ENCODE measurements at places on chromosomes 11 and 22.

GRCh38 chr11:61112575-61112974, 10.3 kb downstream of the CD5 start:
- no peak for DNase-seq

- DNase-seq, result peak; percentile 92
These were observed at the start of the genes ILK and RRP8 for GRCh38 chr11:6603287-6604080. Gene ILK (plus strand): TSS chr11:6603774. CDS start chr11:6604272, 498 bp downstream. Gene RRP8 (minus strand): TSS chr11:6603616. CDS start chr11:6603502, 114 bp downstream.

- DNase-seq, result no peak
These were observed 131.9 kb downstream of the WNT7B start for GRCh38 chr22:45845076-45845487.

DNA sequence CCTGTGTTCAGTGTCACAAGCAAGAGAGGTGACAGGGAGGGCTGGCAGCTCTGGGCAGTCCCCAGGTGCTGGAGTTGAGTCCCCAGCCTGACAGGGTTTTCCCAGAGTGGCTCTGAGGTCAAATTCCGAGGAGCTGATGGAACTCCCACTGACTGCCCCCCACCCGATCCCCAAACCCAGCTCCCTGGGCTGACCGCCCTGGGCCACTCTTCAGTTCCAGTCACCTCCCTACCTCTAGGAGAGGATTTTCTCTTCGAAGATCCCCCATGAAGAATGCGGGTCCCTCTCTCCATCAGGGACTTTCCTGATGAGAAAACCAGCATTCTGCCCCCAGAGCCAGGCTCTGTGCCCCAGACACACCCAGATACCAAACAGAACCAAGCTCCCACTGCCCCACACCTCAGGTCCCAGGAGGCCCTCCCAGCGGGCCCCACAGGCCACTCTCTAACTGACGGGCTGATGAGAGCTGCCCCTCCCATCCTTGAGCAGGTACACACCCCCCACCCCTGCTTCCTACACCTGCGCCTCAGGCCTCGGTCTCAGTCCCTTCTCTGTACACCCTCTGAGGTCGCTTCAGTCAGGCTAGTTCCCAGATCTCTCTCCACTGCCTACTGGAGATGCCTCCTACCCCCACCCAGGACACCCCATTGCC, 12.1 kb upstream of the RAC2 start:
- no peak for DNase-seq

DNA sequence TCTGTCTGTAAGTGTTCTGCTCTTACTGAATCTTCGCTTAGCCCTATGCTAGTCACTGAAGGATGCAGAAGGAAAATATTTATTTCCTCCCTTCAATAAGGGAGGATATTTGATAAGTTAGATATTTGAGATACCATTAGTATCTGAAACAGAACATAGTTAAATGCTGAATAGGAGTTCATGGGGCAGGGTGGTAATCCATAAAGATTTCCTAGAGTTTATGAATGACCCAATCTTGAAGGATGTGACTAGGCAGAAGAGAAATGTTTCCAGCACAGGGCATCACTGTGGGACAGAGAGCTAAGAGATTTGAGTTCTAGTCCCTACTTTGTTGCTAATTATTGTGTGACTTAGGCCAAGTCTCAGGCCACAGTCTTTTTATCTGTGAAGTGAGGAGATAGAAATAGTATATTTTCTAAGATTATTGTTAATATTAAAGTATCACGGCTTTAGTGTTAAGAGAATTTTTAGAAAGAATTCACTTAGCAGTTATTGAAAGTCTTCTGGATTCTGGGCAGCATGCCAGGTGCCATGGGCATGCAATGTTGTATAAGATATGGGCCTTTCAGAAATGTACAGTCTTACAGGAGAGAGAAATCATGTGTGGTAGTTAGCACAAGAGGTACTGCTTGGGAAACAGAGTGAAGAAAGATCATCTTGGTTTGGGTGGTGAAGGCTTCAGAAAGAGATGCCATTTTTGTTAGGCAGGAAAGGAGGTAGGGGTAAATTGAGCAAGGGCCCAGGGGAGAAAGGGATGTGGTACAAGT, 24.0 kb downstream of the SWAP70 start:
- DNase-seq, result no peak

GRCh38 chr11:68142028-68142412, 20.8 kb upstream of the CHKA start:
- DNase-seq, result peak; percentile 79

- DNase-seq, result no peak
These were observed 52.1 kb downstream of the SHANK2 start for GRCh38 chr11:71200172-71200716.

GRCh38 chr11:63840356-63841060, 1.6 kb downstream of the MARK2 start:
- peak; percentile 31 for DNase-seq

- no peak for DNase-seq
These were observed 23.8 kb upstream of the TTC28 start for GRCh38 chr22:28703436-28703835.

- DNase-seq, result no peak
These were observed 485.0 kb upstream of the KIRREL3 start for GRCh38 chr11:127485541-127485940.

GRCh38 chr11:75135021-75135650, 15.8 kb upstream of the SLCO2B1 start:
- no peak for DNase-seq

- DNase-seq, result peak; percentile 25
These were observed 91.3 kb downstream of the LRRC32 start for GRCh38 chr11:76579056-76579751.

DNA sequence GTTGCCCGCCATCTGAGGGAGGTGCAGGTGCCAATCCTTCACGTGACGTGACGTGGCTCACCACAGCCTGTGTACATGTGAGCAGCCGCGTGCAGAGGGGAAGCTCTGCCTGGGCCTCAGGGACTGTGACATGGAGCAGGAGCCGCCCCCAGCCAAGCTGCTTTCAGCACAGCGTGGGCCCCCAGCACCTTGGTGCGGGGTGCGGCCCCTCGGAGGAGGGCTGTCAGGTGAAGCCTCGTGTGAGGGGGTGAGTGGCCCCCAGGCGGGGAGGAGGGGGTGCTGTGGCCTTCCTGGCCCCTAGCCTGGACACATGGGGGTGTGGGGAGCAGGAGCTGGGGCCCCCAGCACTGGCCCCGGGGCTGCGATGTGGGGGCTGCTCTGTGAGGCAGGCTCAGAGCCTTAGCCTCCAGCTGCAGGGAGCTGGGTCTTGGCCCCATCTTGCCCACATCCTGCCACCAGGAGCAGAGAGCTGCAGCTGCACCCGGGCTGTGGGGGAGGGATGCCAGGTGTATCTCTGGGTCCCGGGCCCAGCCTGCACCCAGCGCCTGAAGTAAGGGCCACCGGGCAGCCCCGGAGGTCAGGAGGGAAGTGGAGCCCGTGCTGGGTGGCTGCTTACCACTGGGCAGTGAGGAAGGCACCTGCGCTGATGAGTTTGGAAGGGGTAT, at the start of gene ADORA2A:
Gene ADORA2A, plus strand, starts transcription at position 100 of the 665 bp plus-strand sequence. CDS start 5,806 bp downstream, outside the sequence.
- DNase-seq, result peak; percentile 93

DNA sequence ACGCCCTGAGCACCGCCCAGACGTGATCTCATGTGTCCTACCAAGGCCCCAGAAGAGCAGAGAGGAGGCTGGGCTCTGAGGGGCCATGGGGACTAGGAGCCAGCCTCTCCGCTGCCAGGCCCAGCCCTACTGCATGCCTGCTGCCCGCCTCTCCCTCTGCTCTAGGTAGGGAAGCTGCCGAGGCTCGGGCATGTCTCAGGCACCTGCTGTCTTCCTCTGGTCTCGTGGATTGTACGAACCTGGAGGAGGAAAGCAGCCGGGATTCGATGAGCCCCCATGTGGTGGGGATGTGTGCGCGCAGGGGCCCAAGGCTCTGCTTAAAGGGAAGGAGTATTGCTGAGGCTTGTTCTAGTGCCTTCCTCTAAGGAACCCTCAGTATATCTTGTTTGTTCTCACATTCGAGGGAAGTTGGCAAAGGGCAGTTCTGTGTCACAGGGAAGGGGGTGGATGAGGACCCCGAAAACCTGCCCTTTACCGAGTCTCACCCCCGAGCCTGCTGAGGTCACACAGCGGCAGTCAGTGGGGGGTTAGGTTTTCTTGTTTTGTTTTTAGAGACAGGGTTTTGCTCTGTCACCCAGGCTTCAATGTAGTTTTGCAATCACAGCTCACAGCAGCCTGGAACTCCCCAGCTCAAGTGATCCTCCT, 21.2 kb downstream of the DAGLA start:
- DNase-seq, result no peak

DNA sequence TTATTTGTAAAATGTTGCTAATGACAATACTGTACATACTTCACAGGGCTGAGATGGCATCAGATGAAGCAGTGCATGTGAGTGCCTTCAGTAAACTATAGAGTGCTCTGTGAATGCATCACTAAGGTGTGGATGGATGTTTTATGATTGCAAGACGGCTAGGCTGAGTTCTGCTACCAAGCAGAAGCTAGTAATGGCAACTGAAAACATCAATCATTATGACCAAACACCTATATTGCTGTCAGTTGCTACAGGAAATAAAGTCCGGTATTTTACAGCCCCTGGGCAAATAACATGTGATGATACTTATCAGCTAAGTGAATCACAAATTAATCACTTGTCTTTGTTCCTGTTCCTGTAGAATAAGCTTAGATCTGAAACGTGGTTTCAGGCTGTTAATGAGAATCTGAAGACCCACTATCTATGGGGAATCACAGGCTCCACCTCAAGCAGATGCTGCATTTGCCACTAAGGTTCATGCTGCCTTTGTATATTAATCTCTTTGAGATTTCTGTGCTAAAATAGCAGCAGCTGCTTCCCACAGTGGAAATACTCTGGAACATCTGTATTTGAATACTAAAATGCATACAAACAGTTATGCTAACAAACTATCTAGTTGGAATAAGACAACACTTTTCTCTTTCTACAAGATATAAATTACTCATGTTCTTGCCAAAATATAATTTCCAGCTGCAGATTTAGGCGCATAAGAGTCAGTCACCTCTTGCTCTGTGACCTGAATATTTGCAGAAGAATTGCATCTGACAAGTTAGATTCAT, 254.0 kb upstream of the PITPNB start:
- DNase-seq, result no peak

GRCh38 chr22:37485395-37486223, 575 bp downstream of the MFNG start:
- DNase-seq, result peak; percentile 35

DNA sequence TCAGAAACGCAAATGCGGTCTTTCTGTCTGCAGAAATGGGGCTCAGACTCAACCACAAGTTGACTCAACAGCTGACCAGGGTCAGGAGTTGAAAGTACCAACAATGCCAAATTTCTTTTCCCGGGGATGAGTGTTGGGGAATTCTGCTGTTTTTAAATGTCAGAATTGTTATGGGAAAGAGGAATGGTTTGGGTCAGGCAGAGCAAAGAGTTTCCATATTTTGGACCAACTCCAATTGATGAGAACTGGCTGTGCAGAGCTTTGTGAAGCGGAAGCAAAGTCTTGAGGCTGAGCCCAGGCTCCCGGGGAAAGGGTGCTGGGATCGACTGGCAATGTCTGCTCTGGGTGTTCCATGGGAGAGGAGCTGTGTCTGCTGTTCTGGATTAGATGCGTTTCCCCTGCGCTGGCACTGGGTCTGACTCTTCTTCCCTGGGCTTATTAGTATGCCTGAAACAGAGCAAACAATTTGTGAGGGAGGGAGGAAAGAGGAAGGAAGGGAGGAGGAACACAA, 36.2 kb downstream of the TXN2 start:
- no peak for DNase-seq

DNA sequence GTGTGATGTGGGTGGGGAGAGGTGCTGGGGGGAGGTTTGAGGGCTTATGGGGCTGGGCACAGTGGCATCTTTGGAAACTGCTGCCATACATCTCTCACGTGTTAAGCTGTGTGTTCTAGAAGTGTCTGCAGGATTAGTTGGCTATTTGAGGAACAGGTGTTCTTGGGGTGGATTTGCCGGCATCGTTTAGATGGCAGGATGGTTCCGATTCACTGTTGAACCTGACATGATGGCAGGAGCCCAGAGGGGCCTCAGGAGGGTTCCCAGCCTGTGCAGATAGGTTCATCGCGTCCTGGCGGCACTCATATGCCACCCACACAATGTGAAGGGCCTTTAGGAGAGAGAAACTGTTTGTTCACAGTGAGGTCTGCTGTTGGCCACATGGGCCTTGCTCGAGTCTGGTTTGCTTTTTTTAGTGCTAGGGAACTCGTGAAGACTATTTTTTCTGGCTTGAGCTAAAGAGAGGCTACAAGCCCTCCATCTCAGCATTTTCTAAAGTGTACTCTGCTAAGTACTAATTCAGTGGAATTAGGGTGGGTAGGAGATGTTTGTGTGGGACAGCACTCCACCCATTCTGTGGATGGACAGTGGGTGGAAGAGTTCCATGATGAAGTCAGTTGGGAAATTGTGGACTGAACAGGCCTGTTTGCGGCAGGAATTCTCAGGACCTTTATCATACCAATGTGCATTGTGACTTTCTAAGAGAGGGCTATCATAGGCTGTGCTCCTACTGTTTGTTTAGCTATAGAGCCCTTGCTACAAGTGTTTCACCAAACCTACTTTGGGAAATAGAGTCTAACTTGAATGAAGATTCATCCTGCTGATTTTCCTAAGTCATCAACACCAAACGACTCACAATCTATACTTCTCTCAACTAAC, 55.4 kb upstream of the PLET1 start:
- no peak for DNase-seq

DNA sequence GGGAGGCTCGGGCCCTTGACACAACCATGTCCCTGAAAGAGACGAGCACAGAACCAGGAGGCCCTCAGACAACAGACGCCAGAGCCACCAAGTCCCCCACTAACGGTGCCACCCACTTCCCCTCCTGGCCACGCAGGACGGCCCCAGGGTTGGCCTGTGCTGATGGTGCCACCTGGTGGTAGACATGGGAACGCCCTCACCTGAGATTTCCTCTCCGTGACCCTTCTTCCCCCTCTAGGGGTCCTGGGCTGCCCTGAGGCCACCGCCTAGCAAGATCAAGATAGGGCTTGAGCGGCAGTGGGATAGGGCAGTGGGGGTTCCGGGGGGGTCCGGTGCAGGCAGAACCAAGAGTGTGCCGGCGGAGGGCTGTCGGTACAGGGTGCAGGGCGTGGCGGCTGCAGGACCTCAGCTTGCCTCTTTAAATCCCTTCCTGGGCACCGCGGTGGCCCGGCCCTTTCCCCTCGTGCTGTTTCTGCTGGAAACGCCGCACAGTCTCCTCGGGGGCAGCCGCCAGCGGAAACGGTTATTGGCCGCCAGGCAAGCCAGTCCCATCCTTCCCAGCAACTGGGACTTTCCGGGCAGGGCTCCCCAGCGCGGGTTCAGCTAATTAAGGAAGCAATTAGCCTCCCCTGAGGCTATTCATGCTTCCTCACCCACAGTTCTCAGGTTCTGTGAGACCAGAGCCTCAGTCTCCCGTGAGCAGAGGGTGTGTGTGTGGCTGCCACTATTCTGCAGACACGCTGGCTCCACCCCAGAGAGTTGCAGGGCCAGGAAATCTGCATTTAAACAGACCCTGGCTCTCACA, 5.5 kb upstream of the NFAM1 start:
- DNase-seq, result peak; percentile 85

Data from activated naive CD4-positive, alpha-beta T cell treated with anti-CD3 and anti-CD28 coated beads for 36 hours (primary cell).